Bronchial epithelial cell (primary cell): ENCODE measurements at places on chromosomes 11 and 22. TPM values are rescaled to one million over a fixed set of nuclear protein-coding genes. Genes with fewer than 3 reads are reported as not detected.

DNA sequence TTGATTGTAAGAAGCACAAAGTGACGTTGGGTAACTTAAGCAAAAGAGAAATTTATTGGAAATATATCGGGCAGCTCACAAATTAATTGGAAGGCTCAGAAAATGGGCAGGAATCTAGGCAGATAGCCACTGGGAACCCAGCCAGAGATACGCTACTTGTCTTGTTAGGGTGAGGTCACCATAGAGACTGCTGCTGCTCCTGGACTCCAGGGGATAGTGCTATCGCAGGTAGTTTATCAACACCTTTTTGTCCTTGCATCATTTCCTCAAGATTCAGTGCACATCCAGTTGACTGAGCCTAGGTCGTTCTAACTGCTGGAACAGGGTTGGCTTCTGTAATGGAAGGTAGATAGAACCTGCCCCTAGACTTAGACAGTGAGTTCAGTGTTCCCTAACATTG, 19.6 kb downstream of the AMOTL1 start:
- no peak for DNase-seq

DNA sequence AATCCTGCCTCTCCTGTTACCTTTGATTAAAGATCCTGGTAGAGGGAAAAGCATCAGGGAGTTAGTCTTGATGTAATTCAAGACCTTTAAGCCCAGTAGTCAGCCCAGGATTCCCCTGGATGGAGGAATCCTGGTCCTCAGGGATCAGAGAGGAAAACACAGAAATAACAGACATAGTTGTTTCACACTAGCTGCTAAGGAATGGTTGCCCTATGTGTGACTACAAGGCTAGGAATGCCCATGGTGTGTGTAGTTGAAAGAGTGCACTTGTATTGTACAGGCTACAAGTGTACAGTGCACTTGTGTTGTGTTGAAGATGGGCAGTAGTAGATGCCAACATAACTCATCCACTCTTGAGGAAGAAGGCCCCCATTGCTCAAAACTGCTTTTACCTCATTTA, 226.8 kb downstream of the AASDHPPT start:
- DNase-seq = peak; percentile 41

GRCh38 chr11:34744511-34744910, 123.6 kb downstream of the EHF start:
- no peak for DNase-seq

GRCh38 chr11:111392552-111392951, 13.5 kb upstream of the POU2AF1 start:
- no peak for DNase-seq

DNA sequence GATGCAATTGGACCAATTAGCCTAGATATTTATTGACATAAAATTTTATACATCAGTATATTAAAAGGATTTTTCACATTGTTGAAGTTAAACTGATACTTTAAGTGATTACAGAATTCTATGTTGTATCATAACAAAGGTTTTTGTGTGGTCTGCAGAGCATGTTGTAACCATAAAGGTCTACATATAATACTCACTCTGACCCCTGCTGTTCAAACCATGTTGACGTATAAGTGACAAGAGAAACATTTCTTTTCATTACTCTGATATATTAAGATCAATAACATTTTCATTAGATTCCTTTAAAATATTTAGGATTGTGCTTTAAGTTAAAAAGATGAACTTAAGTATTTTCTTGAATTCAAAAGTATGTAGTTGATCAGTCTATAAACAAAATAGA, 63.9 kb downstream of the GAS2 start:
- DNase-seq = peak; percentile 52

DNA sequence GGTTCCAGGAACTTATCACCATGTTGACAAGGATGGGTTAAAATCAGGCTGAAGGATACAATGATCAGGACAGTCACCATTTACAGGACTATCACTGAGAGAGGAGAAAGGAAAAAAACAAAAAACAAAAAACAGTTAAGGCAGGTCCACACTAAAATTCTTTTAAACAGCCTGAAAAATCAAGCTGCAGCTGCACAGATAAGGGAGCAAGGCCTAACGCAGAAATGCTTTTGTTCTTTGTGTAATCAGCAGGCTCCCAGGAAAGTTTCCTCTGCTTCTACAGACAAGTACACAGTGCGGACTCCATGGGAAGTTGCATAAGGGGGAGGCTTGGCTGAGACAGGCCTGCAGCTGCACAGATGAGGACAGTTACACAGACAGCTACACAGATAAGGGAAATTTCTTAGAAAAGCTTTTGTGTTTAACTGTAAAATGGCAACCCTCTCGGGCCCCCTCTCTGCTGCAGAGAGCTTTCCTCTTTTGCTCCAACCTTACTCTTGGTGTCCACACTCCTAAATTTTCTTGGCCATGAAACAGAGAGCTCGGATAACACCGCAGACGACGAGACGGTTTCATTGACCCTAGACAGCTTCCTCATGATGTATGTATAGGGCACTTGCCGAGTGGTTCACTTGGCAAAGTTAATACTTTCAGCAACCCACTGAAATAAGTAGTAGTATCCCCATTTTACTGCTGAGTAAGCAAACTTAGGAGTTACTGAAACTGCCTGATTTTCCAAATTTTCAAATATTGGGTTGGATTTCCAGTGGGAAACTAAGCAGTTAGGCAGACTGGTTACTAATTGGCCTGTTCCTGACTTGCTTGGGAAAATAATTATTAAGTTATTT, 45.5 kb downstream of the PIWIL3 start:
- DNase-seq = peak; percentile 11

DNA sequence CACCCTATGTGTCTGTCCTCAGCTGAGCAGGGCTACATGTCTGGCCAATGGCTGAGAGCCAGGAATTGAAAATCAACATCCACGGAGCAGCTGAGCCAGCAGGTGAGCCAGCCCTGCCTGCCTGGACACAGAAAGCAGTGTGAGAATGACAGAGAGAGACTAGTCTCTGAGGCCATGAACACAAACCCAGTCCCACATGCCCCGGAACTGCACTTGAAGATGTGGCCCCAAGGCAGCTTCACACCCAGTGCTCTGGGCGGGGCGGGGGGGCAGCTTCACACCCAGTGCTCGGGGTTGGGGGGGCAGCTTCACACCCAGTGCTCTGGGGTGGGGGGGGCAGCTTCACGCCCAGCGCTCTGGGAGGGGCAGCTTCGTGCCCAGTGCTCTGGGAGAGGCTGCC, 37.6 kb downstream of the TRMU start:
- DNase-seq = no peak

- no peak for DNase-seq
Measured at GRCh38 chr11:135033540-135033939, 621.5 kb upstream of the B3GAT1 start.

DNA sequence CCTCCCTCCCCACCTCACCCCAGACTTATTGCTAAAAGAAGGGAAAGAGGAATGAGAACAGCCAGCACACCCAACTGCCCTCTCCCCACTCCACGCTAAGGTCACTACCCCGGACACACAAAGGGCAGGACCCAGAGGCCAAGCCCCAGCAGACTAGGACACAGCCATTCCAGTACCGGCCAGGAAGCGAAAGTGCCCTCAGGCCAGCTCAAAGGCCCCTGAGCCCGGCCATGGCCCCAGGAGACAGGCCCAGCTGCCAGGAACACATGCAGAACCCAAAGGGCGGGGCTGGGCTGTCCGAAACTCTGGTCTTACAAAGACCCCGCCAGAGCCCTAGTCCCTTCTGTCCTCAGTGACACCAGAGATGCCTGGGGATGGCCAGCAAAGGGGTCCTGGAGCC, 5.5 kb downstream of the RCOR2 start:
- no peak for DNase-seq

DBX1 gene
- total RNA-seq = not detected in 2 replicates

FDXACB1 gene
- 0.77 and 2.4 TPM in 2 replicates for total RNA-seq

DMC1 gene
- 1.1 and 3.7 TPM in 2 replicates for total RNA-seq

OR8G5 gene
- total RNA-seq = not detected in 2 replicates

GRAP2 gene
- not detected in 2 replicates for total RNA-seq
